Tibial artery (tissue), 4 donors: ENCODE measurements at places on chromosomes 4 and X.

DNA sequence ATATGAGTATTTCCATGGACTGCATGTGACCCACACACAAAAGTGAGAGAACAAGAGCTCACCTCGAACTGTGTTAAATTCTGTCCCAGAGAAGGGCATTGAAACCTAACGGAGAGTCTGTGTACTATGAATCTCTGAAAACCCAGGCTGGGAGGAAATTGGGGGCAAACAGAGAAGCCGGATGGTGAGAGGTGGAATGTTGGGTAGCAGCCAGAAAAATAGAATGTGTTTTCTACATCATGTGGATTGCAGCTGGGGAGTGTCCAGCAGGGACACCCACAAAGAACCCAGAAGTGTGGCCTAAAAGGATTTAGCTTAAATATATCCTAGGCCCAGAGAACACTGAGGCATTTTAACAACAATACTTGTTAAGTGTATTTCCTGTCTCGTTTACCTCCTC lies 38.6 kb downstream of the MND1 start:
- no peak overlapping the region for H3K4me3 ChIP-seq
- H3K27me3 ChIP-seq, result no peaks in the 10 kb centered on the region
- H3K27ac ChIP-seq, result no peak overlapping the region
- no peaks in the 10 kb centered on the region for H3K36me3 ChIP-seq

DNA sequence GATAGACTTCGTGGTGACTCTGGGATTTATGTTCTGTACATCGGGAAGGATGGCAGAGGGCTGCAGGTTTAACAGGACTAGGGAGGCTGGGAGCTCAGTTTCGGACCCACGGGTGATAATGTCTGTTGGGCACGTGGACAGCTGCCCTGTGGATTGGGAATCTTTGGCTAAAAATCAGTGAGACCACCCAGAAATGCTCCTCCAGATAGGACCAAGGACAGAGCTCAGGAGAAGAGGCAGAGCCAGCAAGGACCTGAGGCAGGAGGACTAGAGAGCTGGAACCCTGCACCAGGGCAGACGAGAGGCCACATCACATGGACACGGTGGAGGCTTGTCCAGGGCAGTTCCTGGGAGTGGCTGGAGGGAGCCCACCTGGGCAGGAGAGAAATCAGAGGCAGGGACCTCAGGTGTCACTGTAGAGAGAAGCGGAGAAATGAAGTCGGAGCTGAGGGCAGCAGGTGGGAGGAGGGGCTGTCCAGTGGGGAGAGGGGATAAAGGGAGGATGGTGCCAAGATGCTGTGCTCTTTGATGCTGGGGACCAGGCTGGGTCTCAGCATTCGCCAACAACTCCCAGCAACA lies 79.2 kb downstream of the CPZ start:
- H3K36me3 ChIP-seq, result no peaks in the 10 kb centered on the region
- no peak overlapping the region for H3K27ac ChIP-seq
- H3K4me1 ChIP-seq, result no peaks in the 10 kb centered on the region
- H3K4me3 ChIP-seq, result no peak overlapping the region
- no peaks in the 10 kb centered on the region for H3K27me3 ChIP-seq

GRCh38 chr4:162645381-162645780 lies 481.6 kb upstream of the FSTL5 start:
- peaks cover 4% of the 10 kb centered on the region for H3K4me1 ChIP-seq
- no peaks in the 10 kb centered on the region for H3K27me3 ChIP-seq
- H3K27ac ChIP-seq, result no peak overlapping the region
- no peak for DNase-seq
- no peaks in the 10 kb centered on the region for H3K36me3 ChIP-seq
- H3K4me3 ChIP-seq, result no peak overlapping the region

DNA sequence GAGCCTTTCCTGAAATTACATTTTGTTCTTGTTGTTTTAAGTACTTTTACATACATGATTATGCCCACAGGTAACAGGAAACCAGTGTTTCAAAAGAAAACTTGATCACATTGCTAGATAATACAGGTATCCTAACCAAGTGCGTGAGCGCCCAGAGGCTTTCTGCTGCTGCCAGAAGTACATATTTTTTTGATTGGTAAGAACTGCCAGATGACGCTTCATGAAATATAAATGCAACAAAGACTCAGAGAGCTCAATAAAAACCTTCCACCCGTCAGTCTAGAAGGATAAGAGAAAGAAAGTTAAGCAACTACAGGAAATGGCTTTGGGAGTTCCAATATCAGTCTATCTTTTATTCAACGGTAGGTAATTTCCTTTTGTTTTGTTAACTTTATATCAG lies at the start of gene EPGN:
TSS of gene EPGN (plus strand) at position 256 of the 400 bp plus-strand sequence. CDS start at position 320, 64 bp downstream.
- H3K27me3 ChIP-seq, result no peaks in the 10 kb centered on the region
- H3K4me1 ChIP-seq, result no peaks in the 10 kb centered on the region
- no peaks in the 10 kb centered on the region for H3K36me3 ChIP-seq
- no peak within 1 kb of the TSS for H3K27ac ChIP-seq
- DNase-seq, result no peak

GRCh38 chr4:79652232-79652631 lies 244.2 kb upstream of the GK2 start:
- no peak for DNase-seq
- H3K27ac ChIP-seq, result peak overlapping the region; percentile 57
- H3K4me3 ChIP-seq, result no peak overlapping the region
- H3K36me3 ChIP-seq, result no peaks in the 10 kb centered on the region

GRCh38 chrX:133607419-133608348 lies 192.4 kb upstream of the GPC4 start:
- no peak for DNase-seq
- no peaks in the 10 kb centered on the region for H3K36me3 ChIP-seq
- H3K4me1 ChIP-seq, result no peaks in the 10 kb centered on the region
- H3K27ac ChIP-seq, result peak overlapping the region; percentile 54

GRCh38 chr4:55079451-55080173 lies 45.8 kb downstream of the KDR start:
- no peaks in the 10 kb centered on the region for H3K4me1 ChIP-seq
- H3K36me3 ChIP-seq, result peaks cover 20% of the 10 kb centered on the region
- DNase-seq, result no peak
- no peak overlapping the region for H3K4me3 ChIP-seq
- H3K27ac ChIP-seq, result no peak overlapping the region

- no peaks in the 10 kb centered on the region for H3K36me3 ChIP-seq
- H3K27me3 ChIP-seq, result no peaks in the 10 kb centered on the region
- no peak for DNase-seq
These were observed 1646.4 kb upstream of the ADGRL3 start for GRCh38 chr4:59553721-59554091.

DNA sequence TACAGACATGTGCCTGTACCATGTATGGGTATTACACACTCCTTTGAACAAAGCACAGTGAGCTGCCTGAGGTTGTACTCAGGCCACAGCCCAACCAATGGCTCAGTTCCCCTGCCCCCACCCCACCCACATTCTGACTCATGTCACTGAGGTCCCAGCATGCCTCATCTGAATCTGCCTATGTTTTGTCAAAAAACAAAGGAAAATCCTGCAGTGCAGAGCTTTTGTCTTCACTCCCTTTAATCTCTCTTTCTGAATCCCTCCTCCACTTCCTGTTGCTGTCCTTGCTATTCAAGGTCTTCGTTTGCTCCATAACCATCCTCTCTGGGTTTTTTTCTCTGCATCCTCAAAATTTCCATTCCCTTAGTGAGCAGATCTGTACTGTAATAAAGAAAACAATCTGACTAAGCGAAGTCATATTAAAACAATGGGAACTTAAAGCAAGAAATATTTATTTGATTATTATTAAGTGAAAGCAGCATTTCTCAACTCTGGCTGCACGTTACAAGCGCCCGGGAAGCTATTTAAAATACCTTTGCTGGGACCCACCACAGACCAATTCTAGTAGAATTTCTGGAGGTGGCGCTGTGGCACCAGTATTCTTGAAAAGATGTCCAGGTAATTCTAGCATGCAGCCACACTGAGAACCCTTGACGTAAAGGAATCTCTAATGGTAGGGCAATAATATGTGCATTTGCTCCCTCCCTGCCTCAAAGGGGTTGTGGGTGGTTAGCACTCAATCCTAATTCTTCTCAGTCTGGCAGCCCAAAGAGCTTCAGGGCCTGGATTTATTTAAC lies 8.7 kb downstream of the GUCY2F start:
- DNase-seq, result no peak
- no peak overlapping the region for H3K4me3 ChIP-seq
- no peak overlapping the region for H3K27ac ChIP-seq
- H3K36me3 ChIP-seq, result no peaks in the 10 kb centered on the region
- H3K4me1 ChIP-seq, result peaks cover 3% of the 10 kb centered on the region

GRCh38 chrX:80511969-80512760 lies 91.9 kb downstream of the TENT5D start:
- H3K4me1 ChIP-seq, result no peaks in the 10 kb centered on the region
- no peaks in the 10 kb centered on the region for H3K27me3 ChIP-seq
- no peaks in the 10 kb centered on the region for H3K36me3 ChIP-seq

DNA sequence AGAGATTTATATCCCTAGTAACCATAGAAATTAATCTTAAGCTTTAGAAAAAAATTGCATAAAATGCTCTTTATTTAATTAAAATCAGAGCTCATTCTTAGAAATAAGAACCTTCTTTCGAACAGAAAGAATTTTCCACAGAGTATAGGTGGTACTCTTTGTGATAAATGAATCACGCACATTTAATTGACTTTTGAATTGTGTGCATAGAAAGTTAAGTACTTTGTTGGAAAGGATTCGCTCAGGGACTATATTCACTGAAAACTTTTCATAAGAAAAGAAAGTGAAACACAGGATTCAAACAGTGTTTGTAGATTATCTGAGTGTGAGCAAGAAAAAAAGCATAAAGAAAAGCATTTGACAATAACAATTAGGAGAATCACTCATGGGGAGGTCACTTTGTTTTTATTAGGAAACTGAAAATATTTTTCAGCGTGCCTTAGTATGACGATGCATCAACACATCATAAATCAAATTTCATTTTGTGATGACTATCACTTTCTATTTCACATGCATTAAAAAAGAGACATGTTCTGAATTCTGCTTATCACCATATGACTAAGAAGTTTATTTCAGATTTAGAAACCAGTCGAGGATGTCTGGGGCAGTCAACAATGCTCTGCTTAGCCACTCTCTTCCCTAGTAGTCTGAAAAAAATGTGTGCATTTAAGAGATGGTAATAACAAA lies 49.5 kb downstream of the STX18 start:
- H3K36me3 ChIP-seq, result no peaks in the 10 kb centered on the region
- H3K27ac ChIP-seq, result no peak overlapping the region
- H3K4me1 ChIP-seq, result peaks cover 10% of the 10 kb centered on the region
- H3K4me3 ChIP-seq, result no peak overlapping the region
- no peak for DNase-seq

- no peak overlapping the region for H3K4me3 ChIP-seq
- no peak for DNase-seq
- H3K4me1 ChIP-seq, result no peaks in the 10 kb centered on the region
- no peaks in the 10 kb centered on the region for H3K27me3 ChIP-seq
- no peak overlapping the region for H3K27ac ChIP-seq
- H3K36me3 ChIP-seq, result no peaks in the 10 kb centered on the region
These were observed 2.2 kb downstream of the UGT2B7 start for GRCh38 chr4:69098470-69098869.

DNA sequence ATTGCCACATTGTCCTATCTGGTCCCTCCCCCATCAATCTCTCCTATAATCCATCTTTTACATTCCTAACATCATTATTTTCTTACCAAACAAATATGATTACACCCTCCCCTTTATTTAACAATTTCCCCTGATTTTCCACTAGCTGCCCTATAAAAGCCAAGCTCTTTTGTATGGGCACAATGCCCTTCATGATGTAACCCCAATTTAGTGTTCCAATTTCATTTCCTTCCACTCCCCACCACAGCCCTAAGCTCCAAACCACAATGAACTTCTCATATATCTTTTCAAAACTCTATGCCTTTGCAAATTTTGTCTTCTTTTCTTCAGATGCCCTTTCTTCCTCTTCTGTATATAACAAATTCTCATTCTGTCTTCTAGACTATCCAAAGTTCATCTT lies 39.5 kb upstream of the PTPN13 start:
- no peak for DNase-seq
- no peak overlapping the region for H3K27ac ChIP-seq
- no peaks in the 10 kb centered on the region for H3K4me1 ChIP-seq
- no peak overlapping the region for H3K4me3 ChIP-seq
- H3K27me3 ChIP-seq, result no peaks in the 10 kb centered on the region

- no peak overlapping the region for H3K27ac ChIP-seq
- no peaks in the 10 kb centered on the region for H3K27me3 ChIP-seq
- H3K4me3 ChIP-seq, result no peak overlapping the region
These were observed 587.1 kb upstream of the CPEB2 start for GRCh38 chr4:14415146-14415545.

GRCh38 chrX:17266136-17266535 lies 108.9 kb upstream of the NHS start:
- no peak overlapping the region for H3K4me3 ChIP-seq
- H3K27me3 ChIP-seq, result no peaks in the 10 kb centered on the region
- no peaks in the 10 kb centered on the region for H3K36me3 ChIP-seq
- no peak overlapping the region for H3K27ac ChIP-seq

DNA sequence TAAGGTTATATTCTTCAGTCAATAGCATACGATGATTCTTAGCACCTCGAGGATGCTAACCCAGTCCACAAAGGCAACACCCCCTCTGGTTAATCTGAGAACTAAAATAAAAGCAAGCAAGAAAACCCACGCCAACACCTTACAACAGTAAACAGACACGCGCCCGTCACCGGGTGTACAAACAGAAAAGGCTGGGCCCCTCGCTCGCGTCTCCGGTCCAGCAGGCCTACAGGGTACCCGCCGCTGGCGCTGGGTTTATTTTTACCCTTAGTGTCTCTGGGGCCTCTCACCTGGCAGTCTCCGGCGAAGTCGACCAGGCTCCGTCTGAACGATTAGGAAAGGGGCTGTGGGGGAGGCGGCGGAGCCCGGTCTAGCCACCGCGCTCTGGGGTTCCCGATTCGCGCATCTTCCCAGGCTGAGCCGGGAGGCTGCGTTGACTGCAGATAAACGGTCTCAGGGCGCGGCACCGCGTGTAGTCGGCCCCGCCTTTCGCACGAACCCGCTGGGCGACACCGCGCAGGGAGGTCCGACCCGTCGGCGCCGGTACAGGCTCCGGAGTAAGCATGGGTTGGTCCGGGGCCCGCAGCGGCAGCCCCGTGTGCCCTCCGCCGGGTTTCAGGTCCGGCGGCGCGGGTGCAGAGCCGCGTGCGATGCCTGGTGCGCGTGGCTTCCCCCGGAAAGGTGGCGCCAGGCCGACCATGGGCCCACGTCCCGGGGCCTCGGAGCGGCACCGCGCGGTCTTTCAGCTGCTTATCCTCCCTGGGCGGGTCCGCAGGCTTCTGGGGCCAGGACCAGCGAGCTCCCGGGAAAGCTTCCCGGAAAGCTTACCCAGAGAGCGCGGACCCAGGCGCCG lies 441 bp downstream of the SLC9B2 start:
- peaks cover under 1% of the 10 kb centered on the region for H3K36me3 ChIP-seq
- H3K27me3 ChIP-seq, result no peaks in the 10 kb centered on the region
- peak overlapping the region; percentile 87 for H3K27ac ChIP-seq
- peak overlapping the region; percentile 69 for H3K4me3 ChIP-seq
- H3K4me1 ChIP-seq, result no peaks in the 10 kb centered on the region

- no peak overlapping the region for H3K27ac ChIP-seq
- no peak overlapping the region for H3K4me3 ChIP-seq
- no peaks in the 10 kb centered on the region for H3K27me3 ChIP-seq
- no peak for DNase-seq
- no peaks in the 10 kb centered on the region for H3K36me3 ChIP-seq
These were observed 127.8 kb downstream of the MAGEE1 start for GRCh38 chrX:76555269-76555668.

- H3K4me1 ChIP-seq, result no peaks in the 10 kb centered on the region
- no peak for DNase-seq
- H3K27ac ChIP-seq, result no peak overlapping the region
- no peaks in the 10 kb centered on the region for H3K27me3 ChIP-seq
- H3K4me3 ChIP-seq, result no peak overlapping the region
These were observed 33.5 kb upstream of the SLITRK4 start for GRCh38 chrX:143669395-143669794.
